Thoracic aorta (tissue), 2 donors: ENCODE measurements at places on chromosomes 12 and 14. TPM values are rescaled to one million over a fixed set of nuclear protein-coding genes. Genes with fewer than 3 reads are reported as not detected.

DNA sequence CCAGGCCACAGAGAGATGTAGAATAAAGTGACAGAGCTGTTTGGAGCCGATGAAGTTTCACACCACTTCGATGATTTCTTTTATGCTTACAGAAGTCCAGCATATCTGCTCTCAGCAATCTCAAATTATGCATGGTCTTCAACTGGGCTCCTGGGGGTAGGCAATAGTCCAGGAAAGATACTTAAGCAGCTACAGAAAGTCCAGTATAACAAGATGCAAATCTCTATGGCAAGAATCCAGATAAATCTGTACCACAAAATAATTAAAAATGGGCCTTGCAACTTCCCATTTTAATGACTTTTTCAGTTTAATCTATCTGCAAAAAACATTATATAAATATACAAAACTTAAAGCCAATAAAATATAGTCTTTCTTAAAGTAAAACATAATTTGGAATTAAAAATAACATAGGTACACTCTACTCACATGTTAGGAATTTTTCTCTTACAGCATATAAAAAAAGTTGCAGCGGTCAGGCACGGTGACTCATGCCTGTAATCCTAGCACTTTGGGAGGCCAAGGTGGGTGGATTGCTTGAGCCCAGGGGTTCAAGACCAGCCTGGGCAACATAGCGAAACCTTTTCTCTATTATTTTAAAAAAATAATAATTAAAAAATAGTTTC is 20.5 kb upstream of the RAD51AP1 start:
- no peak for DNase-seq

TAS2R50 gene
- 7.1 TPM for total RNA-seq

DNA sequence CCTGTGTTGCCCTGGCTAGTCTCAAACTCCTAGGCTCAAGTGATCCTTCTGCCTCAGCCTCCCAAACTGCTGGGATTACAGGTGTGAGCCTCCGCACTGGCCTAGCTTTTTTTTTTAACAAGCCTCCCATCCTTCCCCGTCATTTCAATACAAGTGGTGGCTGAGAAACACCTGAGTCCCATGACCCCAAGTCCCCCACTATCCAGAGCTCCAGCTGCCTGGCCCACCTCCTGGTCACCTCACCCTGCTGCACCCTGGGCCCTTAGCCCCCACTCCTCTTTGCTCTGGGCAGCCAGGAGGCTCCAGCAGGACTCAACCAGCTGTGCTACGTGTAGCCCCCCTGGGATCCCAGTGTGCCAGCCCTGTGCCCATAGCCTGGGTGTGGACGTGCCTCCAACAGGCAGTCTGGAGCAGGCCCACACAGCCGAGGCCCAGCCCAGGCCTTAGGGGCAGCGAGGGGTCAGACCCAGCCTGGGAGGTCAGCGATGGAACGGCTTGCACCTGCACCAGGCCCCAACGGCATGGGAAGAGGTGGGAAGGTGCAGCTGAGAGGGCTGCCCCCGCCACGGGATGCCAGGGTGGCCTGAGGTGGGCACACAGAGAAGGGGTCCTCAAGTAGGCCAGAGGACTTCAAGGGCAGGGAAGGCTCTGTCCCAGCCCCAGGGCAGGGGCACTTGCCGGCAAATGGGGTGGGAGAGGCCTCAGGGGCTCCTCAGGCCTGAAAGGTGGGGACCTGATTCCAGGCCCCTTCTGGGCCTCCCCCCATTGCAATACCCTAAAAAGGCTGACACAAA is 6.5 kb downstream of the AHNAK2 start:
- DNase-seq, result no peak

DNA sequence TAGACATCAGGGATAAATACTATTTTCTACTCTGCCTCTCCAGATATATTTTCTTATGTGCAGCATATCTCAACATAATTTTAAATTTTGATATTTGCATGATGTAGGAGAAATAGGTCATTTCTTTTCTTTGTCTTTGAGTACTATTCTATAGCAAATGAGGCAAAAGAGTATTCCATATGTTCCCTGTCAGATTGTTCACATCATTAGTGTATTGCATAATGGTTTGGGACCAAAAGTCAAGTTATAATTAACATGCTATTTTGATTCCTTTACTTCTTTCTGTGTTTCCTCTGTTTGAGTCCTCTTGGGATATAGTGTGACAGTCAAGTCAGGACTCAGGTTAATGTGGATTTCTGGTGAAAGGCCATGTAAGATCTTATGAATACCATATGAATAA is 864.6 kb upstream of the FBXO33 start:
- DNase-seq, result no peak

DNA sequence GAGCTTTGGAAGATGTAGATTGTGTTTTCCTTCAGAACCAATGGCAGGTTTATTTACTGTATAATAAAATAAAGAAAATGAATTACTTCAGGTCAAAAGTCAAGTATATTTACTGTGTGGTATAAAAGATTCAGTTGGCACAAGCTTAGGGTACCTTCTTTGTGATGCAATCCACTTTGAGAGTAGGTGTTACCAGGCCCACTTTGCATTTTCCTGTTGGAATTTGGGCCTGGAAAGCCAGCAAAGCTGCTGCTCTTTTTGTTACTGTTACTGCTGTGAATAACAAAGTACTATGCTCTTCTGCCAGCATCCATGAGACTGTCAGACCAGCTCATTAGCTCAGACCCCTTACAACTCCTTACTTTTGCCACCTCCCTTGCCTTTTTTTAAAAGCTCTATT is 649.0 kb upstream of the SEL1L start:
- DNase-seq, result no peak

- no peak for DNase-seq
Observed at GRCh38 chr12:102602521-102602920, 122.2 kb upstream of the IGF1 start.

DNA sequence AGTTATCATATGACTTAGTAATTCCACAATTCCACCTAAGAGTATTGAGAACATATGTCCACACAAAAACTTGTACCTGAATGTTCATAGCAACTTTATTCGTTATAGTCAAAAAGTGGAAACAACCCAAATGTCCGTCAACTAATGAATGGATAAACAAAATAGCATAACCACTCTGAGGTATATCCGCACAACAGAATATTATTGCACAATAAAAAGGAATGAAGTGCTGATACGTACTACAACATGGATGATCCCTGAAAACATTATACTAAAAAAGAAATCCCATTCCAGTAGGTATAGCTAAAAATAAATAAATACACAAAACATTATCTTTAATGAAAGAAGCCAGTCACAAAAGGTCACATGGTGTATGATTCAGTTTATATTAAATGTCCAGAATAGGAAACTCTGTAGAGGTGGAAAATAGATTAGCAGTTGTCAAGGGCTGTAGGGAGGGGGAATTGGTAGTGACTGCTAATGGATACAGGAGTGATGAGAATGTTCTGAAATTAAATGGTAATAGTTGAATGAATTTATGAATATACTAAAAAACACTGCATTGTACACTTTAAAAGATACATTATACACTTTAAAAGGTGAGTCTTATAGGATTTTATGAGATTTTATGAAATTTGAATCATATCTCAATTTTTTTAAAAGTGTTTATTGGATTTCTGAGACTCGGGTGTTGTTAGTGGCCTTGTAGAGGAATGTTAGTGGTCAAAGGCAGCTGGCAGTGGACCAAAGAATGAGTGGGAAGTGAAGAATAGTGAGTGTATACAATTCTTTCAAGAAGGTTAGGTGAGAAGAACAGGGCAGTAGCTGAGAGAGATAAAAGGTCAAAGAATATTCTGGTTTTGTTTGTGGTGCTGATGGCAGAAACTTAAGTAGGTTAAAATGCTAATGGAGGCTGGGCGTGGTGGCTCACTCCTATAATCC is 36.3 kb upstream of the BAZ1A start:
- no peak for DNase-seq

DNA sequence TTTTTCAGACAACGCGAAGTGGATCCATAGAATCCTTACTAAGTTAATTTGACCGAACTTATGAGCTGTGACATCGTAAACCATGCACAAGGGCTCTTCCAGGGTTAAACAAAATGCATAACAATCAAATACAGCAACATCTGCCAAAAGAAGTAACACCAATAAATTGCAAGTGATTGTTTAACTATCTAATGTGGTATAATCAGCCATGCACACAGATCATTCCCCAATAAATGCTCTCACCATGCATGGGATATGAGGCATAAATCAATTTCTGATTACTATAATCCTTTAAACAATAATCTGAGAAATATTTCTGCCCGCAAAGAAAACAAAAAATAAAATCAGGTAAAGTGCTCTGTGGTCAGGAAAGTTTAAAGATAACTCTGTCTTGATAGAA is 7.7 kb upstream of the PLEKHG7 start:
- DNase-seq, result no peak

CNTN1 gene
- total RNA-seq, result 16.1 TPM

MYG1 gene
- 23.4 TPM for total RNA-seq

RFX4 gene
- not detected for total RNA-seq

- no peak for DNase-seq
Observed at GRCh38 chr12:793037-793436, 40.7 kb downstream of the WNK1 start.

DNA sequence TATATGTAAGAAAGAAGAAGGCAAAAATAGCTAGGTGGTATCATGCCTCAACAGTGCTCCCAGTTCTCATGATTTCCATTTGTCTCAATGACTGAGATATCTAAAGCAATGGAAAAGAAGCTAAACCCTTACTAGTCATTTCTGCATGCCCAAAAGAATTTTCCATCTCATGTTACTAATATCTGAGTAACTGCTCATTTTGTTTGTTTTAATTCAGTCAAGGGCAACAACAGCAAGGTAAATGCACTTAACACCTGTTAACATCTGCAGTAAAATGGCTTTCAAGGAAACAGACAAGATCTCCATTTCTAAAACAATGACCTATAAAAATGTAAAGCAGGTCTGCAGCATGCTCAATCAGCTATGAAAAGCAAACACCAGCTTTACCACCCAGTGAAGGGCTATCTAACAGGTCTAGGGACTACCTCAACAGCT is 19.4 kb upstream of the SELPLG start:
- DNase-seq, result no peak

TTC6 gene
- 0.14 TPM for total RNA-seq

CYP46A1 gene
- total RNA-seq, result 1.3 TPM

GRCh38 chr14:81940651-81941050 is 407.0 kb upstream of the SEL1L start:
- DNase-seq, result no peak

DNA sequence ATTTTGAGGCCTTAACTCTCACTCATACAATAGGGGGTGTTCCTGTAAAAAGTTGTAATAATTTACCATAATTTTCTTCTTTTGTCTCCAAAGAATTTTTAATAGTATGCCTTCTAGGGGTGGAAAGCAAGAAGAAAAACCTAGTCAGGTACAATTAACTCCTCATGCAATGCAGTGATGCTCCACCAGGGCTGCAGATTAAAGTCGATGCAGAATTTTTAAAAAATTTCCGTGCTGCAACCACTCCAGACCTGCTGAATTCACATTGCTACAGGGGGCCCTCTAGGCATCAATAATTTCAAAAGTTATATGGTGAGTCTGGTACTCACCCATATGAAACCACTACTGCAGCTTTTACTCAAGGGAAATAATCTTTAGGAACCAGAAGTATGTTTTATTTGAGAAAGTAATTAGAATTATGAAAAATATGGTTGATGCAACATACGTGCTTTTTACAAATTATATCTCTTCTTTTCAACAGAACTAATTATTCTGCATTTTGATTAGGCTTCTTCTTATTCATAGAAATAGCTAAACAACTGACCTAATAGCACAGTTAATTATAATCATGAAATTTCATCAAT is 353.2 kb downstream of the BCAT1 start:
- DNase-seq, result no peak

DNA sequence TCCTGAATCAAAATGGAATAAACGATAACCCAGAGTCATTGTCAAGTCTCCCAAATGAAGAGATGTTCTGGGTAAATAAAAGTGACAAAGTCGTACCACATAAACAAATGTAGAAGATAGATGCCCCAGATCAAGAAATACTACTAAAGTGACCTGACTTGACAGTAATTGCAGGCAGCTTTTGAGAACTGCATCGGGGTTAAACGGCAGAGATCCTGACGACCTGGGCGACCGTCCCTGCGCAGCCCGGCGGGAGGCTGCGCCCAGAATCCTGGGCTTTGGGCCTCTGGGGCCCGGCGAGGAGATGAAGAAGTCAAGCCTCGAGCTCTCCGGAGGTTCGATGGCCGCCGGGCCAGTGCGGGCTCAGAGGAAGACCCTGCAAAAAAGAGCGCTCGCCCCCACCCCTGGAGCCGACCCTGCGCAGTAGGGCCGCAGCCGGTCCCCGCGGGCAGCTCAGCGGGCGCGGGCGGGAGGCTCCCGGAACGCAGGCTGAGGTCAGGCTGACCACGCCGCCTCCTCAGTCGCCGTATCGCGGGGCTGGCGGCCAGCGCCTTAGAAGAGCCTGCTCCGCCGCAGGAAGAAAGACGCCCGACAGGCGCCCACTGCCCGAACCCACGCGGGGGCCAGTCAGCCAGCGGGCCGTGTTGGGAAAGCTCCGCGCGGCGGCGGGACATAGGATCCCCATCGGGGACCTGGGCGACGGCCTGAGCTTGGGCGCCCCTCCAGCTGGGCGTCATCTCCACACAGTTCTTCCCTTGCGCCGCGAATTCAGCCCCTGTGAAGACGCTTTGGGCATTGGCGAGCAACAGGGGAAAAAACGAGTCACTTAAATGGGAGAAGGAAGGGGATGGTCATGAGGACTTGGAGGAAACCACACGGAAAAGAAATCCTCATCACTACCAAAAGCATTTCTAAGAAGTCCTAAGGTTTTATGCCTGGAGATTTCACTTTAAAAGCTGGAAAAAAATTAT is 16.0 kb downstream of the NKX2-1 start:
- DNase-seq, result no peak
